ENCODE measurements at places on chromosomes 12 and 14. TPM values are rescaled to one million over a fixed set of nuclear protein-coding genes. Genes with fewer than 3 reads are reported as not detected.

GRCh38 chr14:58814466-58814865, 176.7 kb downstream of the DACT1 start:
- DNase-seq = no peak

DNA sequence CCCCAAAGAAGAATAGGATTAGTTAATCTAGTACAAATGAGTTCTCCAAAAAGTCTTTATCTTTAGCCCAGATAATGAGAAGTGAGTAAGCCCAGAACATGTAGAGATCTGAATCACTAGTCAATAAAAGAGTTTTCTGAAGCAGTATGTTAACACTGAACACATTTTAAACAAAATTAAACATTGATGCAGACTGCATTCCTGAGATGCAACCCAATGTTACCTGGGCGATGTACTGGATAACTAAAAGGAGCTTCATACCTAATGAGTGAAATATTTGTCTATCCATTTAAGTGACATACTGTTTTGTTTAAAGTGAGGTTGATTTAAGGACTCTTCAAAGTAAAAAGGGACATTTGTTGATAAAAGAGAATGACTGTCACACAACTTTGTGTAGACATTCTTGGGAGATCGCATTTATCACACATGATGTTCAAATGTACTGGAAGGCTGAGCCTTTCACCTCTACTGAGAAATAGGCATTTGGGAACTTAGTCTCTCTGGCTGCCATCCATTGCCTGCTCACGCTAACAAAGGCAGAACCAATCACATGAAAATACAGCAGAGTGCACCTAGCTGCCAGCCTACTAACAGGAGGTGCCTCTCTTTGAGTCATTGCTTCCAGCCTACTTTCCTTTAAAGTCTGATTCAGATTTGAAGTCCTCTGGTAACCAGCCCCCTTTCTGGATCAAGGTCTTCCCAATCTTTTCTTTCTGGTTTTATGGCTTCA, 287.7 kb downstream of the BTG1 start:
- no peak for DNase-seq

GRCh38 chr12:25366122-25366521, 115.4 kb upstream of the KRAS start:
- DNase-seq = no peak

DNA sequence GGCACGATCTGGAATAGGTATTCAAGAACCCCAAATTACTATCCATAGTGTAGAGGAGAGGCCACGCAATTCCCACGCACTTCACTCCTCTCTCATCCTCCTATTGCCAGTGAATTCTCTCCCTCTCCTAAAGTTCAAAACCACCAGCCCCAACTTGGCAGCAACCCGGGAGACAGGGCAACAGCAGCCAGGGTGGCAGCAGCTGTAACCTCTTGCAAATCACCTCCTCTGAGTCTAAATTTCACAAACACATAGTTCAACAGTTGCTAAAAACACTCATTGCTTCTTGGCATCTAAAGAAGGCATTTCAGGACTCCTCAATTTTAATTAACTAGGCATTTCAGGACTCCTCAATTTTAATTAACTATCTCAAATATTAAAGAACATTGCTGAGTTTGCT, 37.7 kb upstream of the MANSC4 start:
- DNase-seq = no peak

- no peak for DNase-seq
Measured at GRCh38 chr12:28313631-28314030, 123.4 kb downstream of the CCDC91 start.

GRCh38 chr14:84209031-84209430, 1320.9 kb upstream of the FLRT2 start:
- no peak for DNase-seq

The TMEM119 gene
- 34.6 TPM for total RNA-seq

DNA sequence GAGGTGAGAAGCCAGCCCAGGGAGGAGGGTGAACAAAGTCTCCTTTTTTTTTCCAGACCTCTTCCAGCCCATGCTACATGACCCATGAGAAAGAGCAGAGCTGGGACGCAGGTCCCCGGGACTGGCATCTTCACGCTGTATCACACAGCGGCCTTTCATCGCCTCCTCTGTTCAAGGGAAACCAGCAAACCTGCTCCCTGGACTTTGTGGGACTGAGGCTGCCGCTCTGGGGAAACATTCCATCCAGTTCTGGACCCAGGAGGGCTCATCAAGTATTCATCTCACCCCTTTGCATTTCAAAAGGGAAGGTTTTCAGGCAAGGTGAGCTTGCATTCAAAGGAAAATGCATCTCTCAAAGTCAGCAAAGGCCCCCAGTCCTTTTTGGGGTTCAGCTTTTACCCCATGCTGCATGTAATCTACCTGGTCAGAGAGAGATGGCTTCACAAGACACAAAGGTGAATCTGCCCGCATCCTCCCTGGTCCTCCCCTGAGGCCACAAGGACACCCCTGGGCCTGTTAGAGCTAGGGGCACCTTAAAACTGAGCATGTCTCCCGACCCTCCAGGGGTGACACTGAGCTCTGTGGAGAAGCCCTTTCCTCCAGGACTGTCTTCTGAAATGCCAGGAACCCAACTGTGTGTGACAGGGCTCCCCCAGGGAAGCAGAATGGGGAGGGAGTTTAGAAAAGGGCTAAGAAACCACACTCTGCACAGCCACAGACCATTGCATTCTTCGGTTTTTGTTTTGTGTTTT, 21.2 kb upstream of the MEG3 start:
- DNase-seq = no peak

- DNase-seq = no peak
Measured at GRCh38 chr12:13195785-13196129, 769 bp upstream of the EMP1 start.

The IL26 gene
- total RNA-seq = not detected

The RNASE2 gene
- total RNA-seq = 1.5 TPM

DNA sequence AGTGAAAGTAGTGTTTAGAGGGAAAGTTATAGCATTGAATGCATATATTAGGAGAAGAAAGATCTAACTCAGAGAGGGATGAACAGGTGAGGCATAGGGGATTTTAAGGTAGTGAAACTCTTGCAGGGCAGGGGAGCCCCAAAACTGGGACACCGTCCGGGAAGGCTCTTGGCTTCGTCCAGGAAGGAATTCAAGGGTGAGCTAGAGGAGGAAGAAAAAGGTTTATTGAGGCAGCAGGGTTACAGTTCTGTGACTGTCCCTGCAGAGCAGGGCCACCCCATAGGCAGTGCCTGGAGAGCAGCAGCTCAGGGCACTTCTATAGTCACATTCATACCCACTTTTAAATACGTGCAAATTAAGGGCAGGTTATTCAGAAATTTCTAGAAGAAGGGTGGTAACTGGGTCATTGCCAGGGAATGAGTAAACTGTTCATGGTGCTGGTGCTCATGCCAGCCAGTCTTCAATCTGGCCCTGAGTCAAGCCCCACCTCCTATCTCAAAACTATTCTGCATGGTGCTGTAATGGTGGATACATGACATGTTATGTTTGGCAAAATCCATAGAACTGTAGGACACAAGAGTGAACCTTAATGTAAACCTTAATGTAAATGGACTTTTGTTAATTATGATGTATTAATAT, 1.2 kb upstream of the OAS1 start:
- peak; percentile 64 for DNase-seq

DNA sequence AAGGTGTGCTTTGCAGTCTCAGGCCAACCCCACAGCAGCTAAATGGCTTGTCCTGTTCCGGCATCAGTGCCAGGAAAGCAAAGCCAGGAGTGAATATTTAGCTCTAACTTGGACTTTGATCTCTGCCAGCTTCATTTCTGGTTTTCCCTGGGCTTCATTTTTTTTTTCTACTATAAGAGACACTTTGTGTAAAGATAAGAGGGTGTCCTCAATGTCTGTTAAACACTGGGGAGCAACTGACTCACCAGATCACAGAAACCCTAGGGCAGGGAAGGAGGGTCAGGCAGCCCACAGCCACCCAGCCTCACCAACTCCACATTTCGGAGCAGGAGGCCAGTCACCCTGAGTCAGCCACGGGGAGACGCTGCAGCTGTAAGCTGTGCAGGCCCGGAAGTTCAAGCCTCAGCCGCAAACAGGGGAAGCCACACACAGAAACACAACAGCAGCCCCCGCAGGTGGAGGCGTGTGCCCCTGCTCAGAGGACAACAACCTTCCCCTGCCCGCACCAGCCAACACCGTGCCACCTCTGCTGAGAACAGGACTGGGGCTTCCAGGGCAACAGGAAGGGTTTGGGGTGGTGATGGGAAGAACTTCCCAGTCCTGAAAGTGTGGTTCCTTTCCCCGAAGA, 6.3 kb downstream of the TNFRSF1A start:
- no peak for DNase-seq

DNA sequence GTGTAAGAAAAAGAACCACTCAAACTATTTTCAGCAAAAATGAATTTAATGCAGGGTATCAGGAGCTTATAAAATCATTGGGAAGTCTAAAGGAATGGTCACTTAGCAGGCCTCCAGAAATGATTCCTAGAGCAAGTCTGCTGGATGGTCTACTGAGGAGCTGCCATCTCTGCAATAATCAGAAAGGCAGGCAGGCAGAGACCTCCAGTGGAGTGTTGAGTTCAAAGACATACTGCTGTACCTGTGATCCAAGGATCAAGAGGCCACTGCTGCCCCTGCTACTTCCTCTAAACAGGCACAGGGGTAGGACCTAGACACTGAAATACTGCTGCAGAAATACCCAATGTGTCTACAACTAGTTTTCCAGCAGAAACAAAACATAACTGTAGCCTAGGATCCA, 14.5 kb upstream of the KICS2 start:
- DNase-seq = no peak

DNA sequence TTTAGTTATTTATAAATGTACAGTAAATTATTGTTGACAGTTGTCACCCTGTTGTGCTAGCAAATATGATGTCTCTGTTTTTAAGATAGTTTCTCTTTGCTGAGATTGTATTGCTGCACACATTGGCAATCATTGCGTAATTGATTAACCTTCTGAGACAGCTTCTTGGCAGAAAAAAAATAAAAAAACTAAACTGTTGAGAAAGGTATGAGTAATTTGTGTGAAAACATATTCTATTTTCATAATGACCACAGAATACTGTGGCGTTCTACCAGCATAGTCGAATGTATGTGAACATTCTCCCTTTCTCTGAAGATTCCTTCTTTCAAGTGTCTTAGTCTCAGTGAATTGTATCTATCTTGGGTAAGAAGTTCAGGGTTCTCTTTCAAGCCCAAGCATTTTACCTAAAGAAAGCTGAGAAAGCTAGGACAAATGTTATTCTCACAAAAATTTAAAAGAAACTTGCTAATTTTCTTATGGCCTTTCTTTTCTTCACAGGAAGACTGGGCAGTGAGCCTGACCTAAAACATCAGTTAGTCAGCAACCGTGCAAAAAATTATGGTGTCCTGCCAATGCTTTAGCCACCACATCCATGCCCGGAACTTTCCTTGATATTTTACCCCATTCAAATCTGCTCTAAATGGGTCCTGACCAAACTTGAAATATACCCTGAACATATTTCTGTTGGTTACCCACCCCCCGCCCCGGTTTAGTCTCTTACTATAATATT, 69.0 kb upstream of the REP15 start:
- DNase-seq = no peak

The OVCH1 gene
- total RNA-seq = 0.25 TPM

DNA sequence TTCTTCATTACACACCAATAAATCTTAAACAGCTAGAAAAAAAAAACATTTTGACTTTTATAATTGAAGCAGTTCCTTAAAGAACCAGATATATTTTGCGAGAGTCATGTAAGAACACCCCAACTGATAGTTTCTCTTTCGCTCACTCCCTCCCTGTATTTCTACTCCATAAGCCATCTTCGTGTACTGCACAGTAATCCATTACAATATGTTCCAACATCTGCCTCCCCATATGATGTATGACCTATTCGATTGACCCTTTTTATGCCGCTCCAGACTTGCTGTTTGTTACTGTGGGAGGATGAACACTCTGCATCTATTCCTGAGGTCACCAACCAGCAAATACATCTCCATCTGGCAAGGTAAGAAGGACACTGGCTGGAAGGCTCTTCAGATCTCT, 331.7 kb downstream of the SOX5 start:
- DNase-seq = no peak

GRCh38 chr12:267581-268482, 5.2 kb upstream of the SLC6A13 start:
- no peak for DNase-seq

GRCh38 chr14:101121508-101122139, 218.1 kb upstream of the RTL1 start:
- DNase-seq = peak; percentile 74

The PLBD1 gene
- 29.0 TPM for total RNA-seq

GRCh38 chr14:93262446-93262845, 55.4 kb downstream of the UBR7 start:
- no peak for DNase-seq

GRCh38 chr14:91342206-91342760, 75.3 kb downstream of the CCDC88C start:
- DNase-seq = no peak

DNA sequence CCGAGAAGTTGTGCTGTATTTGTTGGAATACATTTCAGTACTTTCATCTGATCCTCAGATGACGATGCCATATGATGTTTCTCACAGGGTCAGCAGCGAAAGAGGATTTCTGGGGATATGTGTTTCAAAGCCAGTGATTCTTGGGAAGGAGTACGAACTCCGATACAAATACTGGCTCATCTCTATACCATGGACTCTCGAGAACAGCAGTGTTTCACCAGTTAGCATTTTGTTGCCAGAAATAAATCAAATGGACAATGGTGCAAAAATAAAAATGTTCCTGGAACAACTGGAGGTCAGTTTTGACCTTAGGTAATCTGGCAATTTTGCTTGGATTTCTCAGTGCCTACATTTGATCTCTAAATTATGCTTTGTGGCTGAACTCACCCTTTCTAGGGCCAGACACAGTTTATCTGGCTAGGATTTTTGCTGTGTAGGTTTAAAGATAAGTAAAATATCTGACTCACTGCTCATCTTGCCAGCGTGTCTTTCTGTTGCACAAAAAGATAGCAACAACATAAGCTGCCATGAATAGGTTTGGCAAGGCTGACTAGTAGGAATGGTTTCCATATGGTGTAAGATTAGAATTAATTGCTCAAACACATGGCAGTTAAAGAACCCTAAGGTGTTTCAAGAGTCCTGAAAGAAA, 11.0 kb upstream of the MGP start:
- DNase-seq = no peak

GRCh38 chr12:19946550-19946949, 421.8 kb upstream of the PDE3A start:
- no peak for DNase-seq

DNA sequence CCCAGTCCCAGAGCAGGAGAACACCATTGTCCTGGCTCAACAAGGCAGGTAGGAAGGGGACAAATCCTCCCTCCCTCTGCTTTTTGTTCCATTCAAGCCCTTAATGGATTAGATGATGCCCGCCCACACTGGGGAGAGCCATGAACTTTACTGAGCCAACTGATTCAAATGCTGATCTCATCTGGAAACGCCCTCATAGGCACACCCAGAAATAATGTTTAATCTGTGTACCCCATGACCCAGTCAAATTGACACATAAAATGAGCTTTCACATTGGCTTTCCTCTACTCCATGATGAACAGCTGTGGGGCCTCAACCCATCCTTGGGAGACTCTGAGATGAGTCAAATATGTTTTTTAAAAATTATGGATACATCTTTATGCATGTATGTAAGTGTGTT, 141.8 kb downstream of the GALC start:
- no peak for DNase-seq

DNA sequence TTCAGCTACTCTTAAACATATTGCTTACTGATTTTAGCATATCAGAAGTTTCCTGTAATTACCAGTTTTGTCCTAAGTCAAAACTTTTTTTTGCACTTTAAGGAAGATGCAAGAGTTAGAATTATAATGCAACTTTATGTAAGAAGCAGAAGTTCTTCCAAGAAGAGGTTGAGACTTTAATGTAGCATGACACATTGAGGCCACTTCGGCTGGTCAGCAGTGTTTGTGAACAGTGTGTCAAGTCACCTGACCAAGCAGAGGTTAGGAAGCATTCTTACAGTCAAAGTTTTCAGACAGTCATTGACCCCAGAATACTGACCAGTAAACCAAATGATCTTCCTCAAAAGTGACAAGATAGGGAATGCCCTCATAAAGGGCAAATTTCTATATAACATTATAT, 15.2 kb downstream of the FGFR1OP2 start:
- DNase-seq = no peak

Data from vagina (tissue), 2 donors.